ENCODE measurements at places on chromosomes 12 and 14. TPM values are rescaled to one million over a fixed set of nuclear protein-coding genes. Genes with fewer than 3 reads are reported as not detected.

- DNase-seq: no peak
These were observed 3.4 kb upstream of the TRAFD1 start for GRCh38 chr12:112121780-112122565.

GRCh38 chr14:32202491-32202997, 525 bp downstream of the RNU6-8 start:
- DNase-seq: no peak

DNA sequence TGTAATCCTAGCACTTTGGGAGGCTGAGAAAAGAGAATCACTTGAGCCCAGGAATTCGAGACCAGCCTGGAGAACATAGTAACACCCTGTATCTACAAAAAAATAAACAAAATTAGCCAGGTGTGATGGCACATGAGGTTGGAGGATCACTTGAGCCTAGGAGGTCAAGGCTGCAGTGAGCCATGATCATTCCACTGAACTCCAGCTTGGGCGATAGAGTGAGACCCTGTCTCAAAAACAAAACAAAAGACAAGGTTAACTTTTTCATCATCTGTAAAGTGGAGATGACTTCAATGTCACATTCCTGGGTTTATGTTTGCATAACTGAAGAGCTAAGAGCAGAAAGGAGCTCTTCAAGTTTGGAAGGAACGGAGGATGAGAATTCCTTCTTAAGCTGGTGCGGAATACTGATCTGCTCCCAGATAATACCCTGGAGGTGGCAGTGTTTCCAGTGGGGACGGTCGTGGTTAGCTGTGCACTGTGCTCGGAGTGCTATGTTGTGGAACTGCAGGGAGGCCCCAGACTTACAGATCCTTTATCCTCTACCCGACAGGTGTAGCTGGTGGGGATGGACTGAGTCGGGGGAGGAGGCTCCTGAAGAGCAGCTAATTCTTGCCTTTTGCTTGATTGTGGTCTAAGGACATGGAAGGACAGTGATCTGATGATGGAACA, 22.5 kb upstream of the BICD1 start:
- DNase-seq: no peak

The MAP3K9 gene
- 28.0 TPM for total RNA-seq

GRCh38 chr14:54711812-54712464, 145.0 kb downstream of the SAMD4A start:
- no peak for DNase-seq

- DNase-seq: no peak
These were observed 98.7 kb upstream of the ATF1 start for GRCh38 chr12:50665170-50665569.

DNA sequence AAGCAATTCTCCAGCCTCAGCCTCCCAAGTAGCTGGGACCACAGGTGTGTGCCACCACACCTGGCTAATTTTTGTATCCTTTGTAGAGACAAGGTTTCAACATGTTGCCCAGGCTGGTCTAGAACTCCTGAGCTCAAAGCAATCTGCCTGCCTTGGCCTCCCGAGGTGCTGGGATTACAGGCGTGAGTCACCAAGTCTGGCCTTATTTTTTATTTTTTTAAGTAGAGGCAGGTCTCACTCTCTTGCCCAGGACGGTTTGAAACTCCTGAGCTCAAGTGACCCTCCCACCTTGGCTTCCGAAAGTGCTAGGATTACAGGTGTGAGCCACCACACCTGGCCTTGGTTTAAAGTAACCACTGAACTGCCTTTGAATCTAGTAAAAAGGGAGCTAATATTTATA, 56.8 kb downstream of the SPPL3 start:
- DNase-seq: no peak

Data from WTC11 (cell line).